ENCODE measurements at places on chromosomes 1 and 21.

DNA sequence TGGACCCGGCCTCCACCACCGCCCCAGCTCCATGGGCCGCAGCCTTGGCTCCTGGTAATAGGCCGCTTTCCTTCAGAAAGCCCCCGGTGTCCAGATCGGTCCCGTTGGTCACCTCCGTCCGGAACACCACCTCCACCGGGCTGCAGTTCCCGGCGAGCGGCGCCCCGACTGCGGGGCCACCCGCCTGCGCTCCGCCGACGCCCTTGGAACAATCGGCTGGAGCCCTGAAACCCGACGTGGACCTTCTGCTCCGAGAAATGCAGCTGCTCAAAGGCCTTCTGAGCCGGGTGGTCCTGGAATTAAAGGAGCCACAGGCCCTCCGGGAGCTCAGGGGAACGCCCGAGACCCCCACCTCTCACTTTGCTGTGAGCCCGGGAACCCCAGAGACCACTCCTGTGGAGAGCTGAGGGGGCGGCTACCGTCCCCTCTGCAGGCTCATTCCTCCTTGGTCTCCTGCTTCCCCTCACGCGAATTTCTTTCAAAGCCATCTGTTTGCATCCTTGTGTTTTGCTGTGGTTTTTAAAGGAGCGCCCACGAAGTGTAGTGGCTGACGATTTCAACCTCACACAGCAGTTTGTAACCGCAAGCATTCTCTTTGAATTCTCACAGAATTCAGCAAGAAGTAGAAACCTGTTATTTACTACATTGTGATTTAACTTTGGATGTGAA lies 6.0 kb downstream of the FCRLB start:
- peak; percentile 21 for DNase-seq

DNA sequence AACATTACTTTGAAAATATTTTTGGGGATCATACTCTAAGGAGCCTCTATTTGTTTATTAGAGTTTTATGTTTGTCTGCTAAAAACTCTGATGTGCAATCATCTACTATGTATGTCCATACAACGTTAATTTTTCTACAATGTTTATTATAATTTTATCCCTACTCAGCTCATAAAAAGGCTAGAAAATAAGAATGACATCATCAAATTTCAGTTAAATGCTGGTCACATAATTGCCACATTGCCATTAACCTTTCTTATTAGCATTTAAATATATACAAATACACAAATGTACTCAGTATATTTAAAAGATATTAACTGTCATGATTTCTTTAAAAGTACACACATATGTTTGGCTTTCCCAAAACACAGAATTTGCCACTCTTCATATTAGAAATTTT lies 191.6 kb downstream of the BRINP3 start:
- DNase-seq: no peak

- DNase-seq: no peak
Observed at GRCh38 chr21:44555200-44555875, 3.3 kb downstream of the KRTAP10-3 start.

- DNase-seq: no peak
Observed at GRCh38 chr21:25578056-25578961, 29.0 kb downstream of the MRPL39 start.

GRCh38 chr1:203424861-203425662 lies 50.5 kb upstream of the PRELP start:
- DNase-seq: no peak

DNA sequence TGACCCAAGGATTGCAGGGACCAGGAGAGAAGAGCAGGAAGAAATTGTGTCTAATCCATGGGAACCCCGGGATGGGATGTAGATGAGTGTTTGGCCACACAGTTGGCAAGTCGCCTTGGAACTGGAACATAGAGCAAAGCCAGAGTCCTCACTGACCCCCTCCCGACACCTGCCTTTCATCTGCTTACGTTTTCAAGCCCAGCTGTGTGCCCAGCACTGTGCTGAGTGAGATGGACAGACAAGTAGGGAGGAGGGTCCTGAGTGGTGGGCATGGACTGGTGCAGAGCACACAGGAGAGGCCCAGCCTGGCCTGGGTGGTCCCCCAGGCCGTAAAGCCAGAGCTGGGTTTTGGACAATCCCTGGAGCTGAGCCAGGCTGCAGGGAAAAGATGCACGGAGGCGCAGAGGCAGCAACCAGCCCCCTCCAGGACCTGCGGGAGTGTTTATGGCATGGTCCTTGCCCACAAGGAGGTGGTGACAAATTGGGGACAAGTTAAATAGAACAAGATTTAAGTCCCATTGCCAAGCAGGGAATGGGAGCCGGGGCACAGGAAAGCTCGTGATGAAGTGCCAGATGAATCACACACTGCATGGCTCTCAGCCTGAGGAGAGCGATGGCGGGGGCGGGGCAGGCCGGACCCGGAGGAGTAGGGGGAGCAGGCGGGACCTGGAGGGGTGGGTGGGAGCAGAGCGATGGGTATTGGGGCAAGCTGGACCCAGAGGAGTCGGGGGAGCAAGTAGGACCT lies 157.8 kb upstream of the VAMP3 start:
- no peak for DNase-seq

GRCh38 chr1:2145946-2146835 lies 48.4 kb downstream of the FAAP20 start:
- no peak for DNase-seq

- DNase-seq: no peak
Observed at GRCh38 chr1:119742202-119742601, 26.5 kb downstream of the HMGCS2 start.

DNA sequence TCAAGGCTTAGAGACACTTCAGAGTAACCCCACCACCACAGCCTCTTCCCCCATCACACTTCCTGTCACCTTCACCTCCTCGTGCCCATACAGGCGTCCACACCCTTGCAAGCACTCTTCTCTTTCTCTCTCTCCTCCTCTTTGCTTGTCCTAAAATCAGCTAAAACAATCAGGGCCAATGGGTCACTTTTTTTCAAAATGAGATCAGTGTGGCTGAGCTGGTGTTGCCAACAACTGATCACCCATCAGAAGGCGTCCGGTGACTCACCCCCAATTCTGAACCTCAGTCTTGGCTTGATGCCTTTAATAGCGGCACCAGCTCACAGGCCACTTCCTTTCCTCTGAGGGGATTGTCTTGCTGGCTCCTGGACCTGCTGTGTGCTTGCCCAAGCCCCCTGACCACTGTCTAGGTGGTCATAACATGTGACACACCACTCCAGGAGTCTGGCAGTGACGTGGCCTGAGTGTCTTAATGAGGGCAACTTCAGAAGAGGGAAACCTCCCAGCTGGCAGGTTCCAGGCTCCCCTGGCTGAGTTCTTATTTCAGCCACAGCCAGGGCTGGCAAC lies 1.6 kb downstream of the DRAXIN start:
- DNase-seq: no peak

GRCh38 chr1:198925567-198925966 lies 286.7 kb downstream of the PTPRC start:
- DNase-seq: no peak

DNA sequence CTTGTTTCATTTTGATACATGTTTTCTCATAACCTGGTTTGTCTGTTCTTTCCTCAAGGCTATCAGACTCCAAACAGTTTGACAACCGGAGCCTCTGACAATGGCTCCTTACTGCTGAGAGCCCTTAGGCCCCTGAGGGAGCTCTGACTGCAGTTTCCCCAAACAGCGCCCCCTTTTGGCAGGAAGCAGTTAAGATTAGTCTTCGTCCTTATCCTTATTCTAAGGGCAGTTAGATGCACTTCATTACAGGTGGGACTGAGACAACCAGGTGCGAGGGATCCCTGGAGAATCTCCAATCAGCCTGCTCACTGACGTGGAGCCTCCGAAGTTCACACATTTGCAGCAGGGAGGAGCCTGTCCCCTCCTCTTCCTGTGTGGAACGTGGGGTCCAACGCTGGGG lies 393.1 kb downstream of the BRINP3 start:
- DNase-seq: no peak

- no peak for DNase-seq
Observed at GRCh38 chr1:168083456-168084325, 53.0 kb downstream of the GPR161 start.

DNA sequence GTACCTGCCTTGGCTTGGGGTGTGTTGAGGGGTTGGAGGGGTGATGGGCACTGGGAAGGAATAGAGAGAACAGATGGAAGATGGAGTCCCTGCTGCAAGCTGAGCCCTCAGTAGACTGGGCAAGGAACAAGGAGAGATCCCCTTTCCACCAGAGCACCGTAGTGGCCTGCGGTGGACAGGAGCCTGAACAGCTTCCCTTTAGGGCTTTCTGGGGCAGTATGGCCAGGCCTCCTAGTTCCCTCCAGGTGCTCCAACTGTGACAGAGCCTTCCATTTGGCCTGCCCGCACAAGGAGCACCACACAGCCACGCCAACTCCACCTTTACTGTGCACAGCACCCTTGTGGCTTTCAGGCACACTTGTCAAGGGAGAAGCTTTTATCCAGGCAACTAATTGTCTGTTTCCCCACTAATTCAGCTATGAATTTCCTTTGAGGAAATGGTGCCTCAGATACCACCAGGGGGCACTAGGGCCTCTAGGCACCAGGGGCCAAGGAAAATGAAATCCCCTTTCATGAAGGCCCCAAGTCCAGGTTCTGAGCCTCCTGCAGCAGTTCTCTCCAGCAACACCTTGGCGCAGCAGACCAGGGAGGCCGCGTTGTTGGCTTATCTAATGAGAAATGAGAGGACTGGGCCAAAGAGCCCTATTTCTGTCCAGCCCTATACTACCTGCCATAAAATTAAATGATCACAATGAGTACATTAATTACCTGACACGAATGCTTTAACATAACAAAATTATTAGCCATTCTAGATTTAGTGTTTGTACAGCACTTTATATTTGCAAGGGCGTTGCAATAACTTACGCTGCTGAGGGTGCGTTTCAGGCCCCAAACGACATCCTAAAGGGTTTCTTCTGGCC lies 23.1 kb upstream of the ERI3 start:
- DNase-seq: peak; percentile 18

GRCh38 chr1:78779831-78780230 lies 130.2 kb downstream of the IFI44 start:
- no peak for DNase-seq

DNA sequence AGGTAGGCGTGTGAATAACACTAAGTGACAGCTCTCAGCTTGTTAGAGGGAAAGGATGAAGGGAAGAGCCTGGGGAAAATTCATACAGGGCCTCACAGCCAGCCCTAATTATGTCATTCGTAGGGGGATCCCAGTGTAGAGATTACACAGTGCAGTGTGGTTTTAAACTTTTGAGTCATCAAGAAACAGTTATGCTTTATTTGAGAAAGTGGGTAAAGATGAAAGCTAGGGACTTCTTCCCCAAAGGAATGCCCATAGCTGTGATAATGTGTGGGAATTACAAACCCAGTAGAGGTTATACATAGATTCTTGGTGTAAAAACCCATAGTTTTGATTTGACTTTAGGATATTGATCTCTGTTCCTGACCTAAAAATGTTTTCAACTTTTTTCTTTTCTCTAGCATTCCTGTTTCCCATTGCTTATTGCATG lies 1.9 kb downstream of the TTF2 start:
- no peak for DNase-seq

- DNase-seq: peak; percentile 36
Observed at GRCh38 chr1:160777486-160778089, 18.4 kb upstream of the LY9 start.

GRCh38 chr1:228920831-228921230 lies 185.6 kb downstream of the RHOU start:
- no peak for DNase-seq

GRCh38 chr1:183278739-183279591 lies 92.9 kb downstream of the LAMC2 start:
- no peak for DNase-seq

DNA sequence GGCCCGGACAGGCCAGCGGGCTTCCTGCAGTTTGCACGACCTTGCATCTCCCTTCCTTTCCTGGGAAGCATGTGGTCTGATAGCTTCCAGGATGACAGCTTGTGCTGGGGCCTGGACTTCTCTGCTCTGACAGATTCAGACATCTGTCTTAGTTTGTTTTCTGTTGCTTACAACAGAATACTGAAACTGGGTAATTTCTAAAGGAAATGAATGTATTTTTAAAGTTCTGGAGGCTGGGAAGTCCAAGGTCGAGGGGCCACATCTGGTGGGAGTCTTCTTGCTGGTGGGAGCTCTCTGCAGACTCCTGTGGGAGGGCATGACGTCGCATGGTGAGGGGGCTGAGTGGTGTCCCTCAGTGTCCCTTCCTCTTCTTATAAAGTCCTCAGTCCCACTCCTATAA lies 35.3 kb upstream of the TENT5B start:
- DNase-seq: no peak

DNA sequence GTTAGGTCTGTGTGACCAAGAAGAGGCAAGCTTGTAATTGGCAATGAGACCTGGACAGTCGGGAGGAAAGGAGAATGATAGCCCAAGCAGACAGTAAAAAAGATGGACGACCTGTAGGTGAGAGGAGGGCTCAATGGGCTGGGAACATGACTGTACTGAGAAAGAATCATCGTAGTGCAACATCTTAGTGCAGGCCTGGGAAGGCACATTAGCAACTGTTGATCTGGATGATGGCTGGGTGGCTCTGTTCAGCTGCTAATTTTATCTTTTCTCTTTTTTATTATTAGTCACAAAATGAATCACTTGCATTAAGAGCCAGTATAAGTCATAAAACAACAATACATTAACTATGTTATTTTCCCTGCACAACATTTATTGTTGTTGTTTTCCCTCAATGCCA lies 32.9 kb downstream of the IFI44 start:
- DNase-seq: no peak

DNA sequence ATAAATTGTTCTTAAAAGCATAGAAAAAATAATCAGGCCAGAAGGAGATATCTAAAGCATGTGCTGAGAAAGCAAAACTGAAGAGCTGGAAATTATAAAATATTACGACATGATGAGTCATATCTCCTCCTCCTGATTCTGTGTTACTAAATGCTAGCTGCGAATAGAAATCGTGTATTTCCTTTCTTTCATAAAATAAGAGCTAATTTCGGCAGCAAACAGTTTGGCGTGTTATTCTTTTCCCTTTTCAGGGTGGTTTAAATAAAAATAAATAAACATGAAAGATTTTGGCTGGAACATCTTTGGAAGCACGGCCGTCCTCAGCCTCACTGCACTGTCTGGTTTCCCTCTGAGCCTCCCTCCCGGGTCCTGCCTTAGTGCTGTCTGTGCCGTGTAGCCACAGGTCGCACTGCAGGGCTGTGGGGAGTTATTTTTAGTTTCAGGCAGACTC lies 56.0 kb downstream of the ADARB1 start:
- no peak for DNase-seq

DNA sequence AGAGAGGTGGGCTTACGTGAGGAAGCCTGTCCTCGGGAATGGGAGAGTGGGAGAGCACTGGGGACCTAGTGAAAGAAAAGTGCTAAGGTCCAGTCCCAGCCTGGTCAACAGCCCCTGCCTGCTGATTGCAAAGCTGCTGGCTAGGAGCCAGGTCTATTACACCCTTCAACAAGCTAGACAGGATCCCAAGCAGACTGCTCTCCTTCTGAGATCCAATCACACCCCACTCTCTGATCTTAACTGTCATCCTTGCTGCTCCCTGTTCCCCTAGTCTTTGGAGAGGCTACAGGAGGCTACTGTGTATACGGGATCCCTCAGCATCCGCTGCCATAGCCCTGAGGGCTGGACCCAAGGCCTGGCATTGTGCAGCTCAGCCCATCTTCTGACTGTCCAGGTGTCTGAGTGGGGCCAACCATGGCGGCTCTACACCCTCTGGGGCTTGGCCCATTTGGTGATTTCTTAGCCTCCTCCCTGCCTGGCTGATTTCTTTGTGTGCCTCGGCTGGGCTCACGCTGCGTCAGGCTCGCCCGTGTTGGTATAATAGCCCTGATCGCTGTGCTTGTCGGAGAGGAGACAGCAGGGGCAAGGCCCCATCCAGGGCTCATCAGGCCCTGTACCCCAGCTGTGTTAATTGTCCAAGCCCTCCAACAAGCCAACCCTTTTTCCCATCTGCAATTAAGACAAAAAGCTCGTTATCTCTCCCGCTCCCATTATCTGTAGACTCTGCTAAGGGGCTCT lies 43.9 kb downstream of the NAV1 start:
- no peak for DNase-seq

- DNase-seq: no peak
Observed at GRCh38 chr1:244029124-244029523, 22.0 kb upstream of the ZBTB18 start.
